ENCODE measurements at places on chromosomes 7 and 10.
A peak's percentile ranks its signal among the peaks of the same experiment; 100 is the strongest.

GRCh38 chr7:151628846-151629604, 109.3 kb upstream of the RHEB start:
- no peak for DNase-seq
- H3K27me3 ChIP-seq = no peaks in the 10 kb centered on the region
- H3K36me3 ChIP-seq = no peaks in the 10 kb centered on the region
- H3K4me1 ChIP-seq = peaks cover 11% of the 10 kb centered on the region
- no peak overlapping the region for H3K27ac ChIP-seq
- no peak overlapping the region for H3K4me3 ChIP-seq

DNA sequence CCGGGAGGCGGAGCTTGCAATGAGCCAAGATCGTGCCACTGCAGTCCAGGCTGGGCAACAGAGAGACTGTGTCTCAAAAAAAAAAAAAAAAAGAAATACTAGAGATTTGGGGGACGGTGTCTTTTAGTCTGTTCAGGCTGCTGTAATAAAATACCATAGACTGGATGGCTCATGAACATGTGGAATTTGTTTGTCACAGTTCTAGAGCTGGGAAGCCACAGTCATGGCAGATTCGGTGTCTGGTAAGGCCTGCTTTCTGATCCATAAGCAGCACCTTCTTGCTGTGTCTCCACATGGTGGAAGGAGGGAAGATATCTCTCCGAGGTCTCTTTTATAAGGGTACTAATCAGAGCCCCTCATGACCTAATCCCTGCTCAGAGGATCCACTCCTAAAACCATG, 102.7 kb upstream of the MKLN1 start:
- no peak overlapping the region for H3K4me3 ChIP-seq
- H3K36me3 ChIP-seq = no peaks in the 10 kb centered on the region
- peaks cover 19% of the 10 kb centered on the region for H3K4me1 ChIP-seq

DNA sequence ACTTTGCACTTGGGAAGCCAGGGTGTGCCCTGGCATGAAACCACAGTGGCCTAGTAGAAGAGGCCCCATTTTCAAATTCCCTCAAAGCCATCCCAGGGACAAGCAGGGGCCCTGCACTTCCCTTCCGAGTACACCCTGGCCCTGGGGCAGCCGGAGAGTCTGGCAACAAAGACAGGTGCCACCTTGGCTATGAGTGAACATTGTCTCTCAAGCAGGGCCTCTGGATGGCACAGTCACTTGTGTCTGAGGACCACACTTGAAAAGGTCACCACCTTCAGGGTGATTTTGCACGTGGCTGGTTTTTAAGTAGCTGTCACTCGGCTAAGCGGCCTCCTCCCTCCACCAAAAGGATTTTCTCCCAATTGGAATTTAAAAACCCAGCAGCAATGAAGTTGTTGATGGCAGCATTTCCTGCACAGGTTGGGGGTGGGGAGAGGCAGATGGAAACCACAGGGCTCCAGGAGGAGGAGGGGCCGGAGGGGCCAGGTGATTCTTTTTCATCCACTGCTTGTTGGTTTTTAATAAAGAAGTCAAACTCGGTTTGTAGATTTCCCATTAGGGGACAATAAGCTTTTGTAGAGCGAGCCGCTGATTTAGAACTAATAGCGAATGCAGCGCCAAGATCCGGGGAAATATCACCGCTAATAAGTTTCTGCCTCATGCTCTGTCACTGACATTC, 33.9 kb downstream of the C10orf105 start:
- no peaks in the 10 kb centered on the region for H3K36me3 ChIP-seq
- DNase-seq = no peak
- H3K4me1 ChIP-seq = no peaks in the 10 kb centered on the region
- peaks cover 4% of the 10 kb centered on the region for H3K27me3 ChIP-seq

GRCh38 chr7:158957921-158958491, 101.6 kb downstream of the DYNC2I1 start:
- no peak overlapping the region for H3K4me3 ChIP-seq
- no peak overlapping the region for H3K27ac ChIP-seq
- H3K27me3 ChIP-seq = no peaks in the 10 kb centered on the region

- DNase-seq = no peak
- no peaks in the 10 kb centered on the region for H3K4me1 ChIP-seq
- H3K27me3 ChIP-seq = no peaks in the 10 kb centered on the region
- no peaks in the 10 kb centered on the region for H3K36me3 ChIP-seq
- no peak overlapping the region for H3K4me3 ChIP-seq
Observed at GRCh38 chr7:79272938-79273337, 180.5 kb downstream of the MAGI2 start.

GRCh38 chr7:25792586-25792985, 359.4 kb upstream of the NFE2L3 start:
- no peak for DNase-seq
- H3K27ac ChIP-seq = no peak overlapping the region
- H3K27me3 ChIP-seq = no peaks in the 10 kb centered on the region
- H3K4me1 ChIP-seq = peaks cover 10% of the 10 kb centered on the region

DNA sequence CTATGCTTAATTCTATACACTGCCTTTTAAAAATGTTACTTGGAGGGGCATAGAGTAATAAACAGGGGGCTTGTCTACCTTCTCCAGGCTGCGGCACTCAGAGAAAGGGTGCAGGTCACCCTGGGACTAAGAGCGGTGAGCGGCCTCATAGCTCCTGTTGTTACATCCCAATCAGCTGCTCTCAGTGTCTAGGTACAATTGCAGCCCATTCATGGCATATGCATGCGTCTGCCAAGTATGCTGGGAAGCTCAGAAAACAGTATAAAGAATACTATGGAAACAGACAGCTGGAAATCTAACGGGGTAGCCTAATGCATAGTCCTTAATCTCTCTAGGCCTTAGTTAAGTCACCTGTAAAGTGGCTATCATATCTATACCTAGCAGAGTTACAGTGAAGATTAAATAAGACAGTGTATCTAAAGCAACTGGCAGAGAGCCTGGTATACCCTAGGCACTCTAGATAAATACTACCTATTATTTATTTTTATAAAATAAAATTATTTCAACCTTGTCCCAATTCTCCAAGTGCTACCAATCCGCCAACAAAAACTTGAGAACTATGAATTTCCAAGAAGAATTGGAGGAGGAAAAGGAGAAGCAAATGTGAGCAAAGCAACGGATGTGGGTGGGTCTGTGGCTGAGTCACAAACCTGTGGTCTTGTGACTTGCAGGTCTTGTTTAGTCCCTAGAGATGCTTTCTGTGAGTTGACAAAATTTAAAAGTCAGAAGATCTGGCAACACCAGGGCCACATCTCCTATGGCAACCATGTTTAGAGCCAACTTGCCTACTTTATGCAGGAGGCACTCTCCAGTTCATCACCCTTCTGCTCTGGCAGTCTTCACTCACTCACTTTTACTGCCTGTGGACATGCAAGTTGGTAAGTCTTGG, 183.0 kb downstream of the RAPGEF5 start:
- H3K36me3 ChIP-seq = no peaks in the 10 kb centered on the region
- H3K4me1 ChIP-seq = no peaks in the 10 kb centered on the region
- H3K27me3 ChIP-seq = no peaks in the 10 kb centered on the region
- H3K4me3 ChIP-seq = no peak overlapping the region
- DNase-seq = no peak
- no peak overlapping the region for H3K27ac ChIP-seq

DNA sequence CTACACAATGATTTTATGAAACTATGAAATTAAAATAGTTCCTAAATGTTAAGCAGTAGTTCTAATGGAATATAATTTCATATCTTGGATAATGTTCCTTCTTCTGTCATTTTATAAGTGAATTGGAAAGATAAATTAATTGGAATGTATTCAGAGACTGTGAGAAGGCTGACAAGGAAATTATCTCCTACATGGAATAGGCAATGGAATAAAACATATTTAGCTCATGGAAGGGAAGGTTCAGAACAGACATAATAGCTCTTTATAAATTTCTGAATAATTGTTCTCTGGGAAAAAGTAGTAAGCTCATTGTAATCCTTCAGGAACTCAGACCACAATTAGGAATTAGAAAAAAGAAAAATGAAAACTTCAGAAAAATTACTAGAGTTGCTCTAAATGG, 1172.3 kb upstream of the SORCS1 start:
- no peak overlapping the region for H3K4me3 ChIP-seq
- no peak overlapping the region for H3K27ac ChIP-seq
- no peaks in the 10 kb centered on the region for H3K4me1 ChIP-seq
- DNase-seq = no peak

DNA sequence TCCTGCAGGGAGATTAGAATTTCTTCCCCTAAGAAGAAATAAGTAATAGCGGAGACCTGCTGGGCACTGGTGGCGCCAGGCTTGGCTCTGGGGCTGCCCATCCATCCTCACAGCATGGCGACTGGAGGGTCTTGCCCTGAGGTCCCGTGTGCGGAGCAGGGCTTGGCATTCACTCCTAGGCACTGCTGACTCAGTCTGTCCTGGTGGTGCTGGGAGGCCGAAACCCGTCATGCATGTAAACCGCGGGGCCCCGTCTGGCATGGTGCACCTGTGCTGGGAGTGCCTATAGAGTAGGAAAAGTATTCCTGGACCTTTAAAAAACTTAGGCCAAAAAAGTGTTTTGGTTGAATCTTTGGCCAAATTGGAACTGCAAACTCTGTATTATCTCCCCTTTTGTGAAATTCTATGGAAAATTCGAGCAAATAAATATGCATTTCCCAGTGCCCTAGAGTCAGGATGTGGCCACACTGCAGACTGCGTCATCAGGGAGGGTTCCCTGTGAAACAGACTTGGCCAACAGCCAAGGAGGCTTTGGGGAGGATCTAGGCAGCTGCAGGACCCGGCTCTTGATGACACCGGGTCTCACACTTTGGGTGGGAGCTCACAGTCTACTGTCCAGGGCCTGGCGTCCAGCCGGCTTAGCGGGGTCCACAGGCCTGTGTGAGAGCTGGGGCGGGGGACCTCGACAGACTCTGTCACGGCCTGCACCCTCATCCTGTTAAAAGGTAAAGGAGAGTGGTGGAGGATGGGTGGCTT, 122.3 kb downstream of the VIPR2 start:
- H3K4me3 ChIP-seq = no peak overlapping the region
- no peak overlapping the region for H3K27ac ChIP-seq
- no peaks in the 10 kb centered on the region for H3K27me3 ChIP-seq
- DNase-seq = peak; percentile 35

- no peaks in the 10 kb centered on the region for H3K27me3 ChIP-seq
- DNase-seq = no peak
- no peak overlapping the region for H3K4me3 ChIP-seq
- H3K4me1 ChIP-seq = peaks cover 18% of the 10 kb centered on the region
- H3K36me3 ChIP-seq = no peaks in the 10 kb centered on the region
Observed at GRCh38 chr7:7793921-7794320, 75.5 kb upstream of the RPA3 start.

GRCh38 chr10:12869427-12869826, 132.1 kb downstream of the CCDC3 start:
- no peaks in the 10 kb centered on the region for H3K36me3 ChIP-seq
- H3K27me3 ChIP-seq = no peaks in the 10 kb centered on the region
- H3K27ac ChIP-seq = no peak overlapping the region
- H3K4me3 ChIP-seq = no peak overlapping the region
- DNase-seq = no peak

- no peak overlapping the region for H3K27ac ChIP-seq
- H3K27me3 ChIP-seq = peaks cover 82% of the 10 kb centered on the region
- DNase-seq = no peak
- H3K36me3 ChIP-seq = no peaks in the 10 kb centered on the region
Observed at GRCh38 chr10:101774589-101775272, 1.2 kb downstream of the FGF8 start.

- peak; percentile 58 for DNase-seq
- H3K27ac ChIP-seq = peak overlapping the region; percentile 49
- no peaks in the 10 kb centered on the region for H3K27me3 ChIP-seq
Observed at GRCh38 chr10:77939561-77940001, 13.0 kb upstream of the DLG5 start.

- H3K27ac ChIP-seq = no peak overlapping the region
- H3K36me3 ChIP-seq = no peaks in the 10 kb centered on the region
- H3K27me3 ChIP-seq = no peaks in the 10 kb centered on the region
- H3K4me3 ChIP-seq = no peak overlapping the region
- H3K4me1 ChIP-seq = no peaks in the 10 kb centered on the region
Observed at GRCh38 chr10:18238870-18239485, 98.8 kb downstream of the CACNB2 start.

DNA sequence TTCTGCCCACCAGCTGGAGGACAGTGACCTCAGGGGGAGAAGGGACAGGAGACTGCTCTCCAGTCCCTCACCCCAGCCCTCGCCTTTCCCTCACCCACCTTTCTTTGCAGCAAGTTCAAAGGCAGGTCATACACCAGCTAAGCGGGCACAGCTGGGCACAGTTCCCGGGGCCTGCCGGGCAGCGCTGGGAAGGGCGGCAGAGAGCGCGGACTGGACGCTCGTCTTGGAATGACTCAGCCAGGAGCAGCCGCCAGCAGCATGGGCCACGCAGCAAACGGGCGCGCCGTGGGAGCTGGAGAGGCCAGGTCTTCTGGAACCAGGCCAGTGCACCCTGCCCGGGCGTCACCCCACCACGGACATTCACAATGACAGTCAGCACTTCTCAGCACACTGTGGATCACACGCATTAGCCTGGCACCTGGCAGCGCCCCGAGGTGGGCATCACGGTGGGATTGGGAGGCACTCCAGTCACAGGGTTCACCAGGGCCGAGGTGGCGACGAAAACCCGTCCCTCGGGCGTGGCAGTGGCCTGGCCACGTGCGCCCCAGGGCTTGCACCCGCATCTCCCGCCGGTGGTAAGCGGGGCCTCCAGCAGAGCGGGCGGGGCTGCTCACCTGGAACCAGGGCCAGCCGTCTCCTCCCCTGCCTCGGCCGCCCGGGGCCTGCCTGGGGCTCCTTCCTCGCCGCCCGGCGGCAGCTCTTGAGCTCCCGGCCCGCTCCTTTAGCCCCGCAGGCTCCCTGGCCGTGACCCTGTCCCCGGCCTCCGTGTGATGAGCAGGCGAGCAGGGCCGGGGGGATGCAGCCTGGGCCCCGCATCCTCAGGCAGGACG, 29.0 kb upstream of the WDFY4 start:
- H3K4me1 ChIP-seq = peaks cover 5% of the 10 kb centered on the region
- peak; percentile 26 for DNase-seq
- H3K36me3 ChIP-seq = no peaks in the 10 kb centered on the region
- peak overlapping the region; percentile 38 for H3K4me3 ChIP-seq

DNA sequence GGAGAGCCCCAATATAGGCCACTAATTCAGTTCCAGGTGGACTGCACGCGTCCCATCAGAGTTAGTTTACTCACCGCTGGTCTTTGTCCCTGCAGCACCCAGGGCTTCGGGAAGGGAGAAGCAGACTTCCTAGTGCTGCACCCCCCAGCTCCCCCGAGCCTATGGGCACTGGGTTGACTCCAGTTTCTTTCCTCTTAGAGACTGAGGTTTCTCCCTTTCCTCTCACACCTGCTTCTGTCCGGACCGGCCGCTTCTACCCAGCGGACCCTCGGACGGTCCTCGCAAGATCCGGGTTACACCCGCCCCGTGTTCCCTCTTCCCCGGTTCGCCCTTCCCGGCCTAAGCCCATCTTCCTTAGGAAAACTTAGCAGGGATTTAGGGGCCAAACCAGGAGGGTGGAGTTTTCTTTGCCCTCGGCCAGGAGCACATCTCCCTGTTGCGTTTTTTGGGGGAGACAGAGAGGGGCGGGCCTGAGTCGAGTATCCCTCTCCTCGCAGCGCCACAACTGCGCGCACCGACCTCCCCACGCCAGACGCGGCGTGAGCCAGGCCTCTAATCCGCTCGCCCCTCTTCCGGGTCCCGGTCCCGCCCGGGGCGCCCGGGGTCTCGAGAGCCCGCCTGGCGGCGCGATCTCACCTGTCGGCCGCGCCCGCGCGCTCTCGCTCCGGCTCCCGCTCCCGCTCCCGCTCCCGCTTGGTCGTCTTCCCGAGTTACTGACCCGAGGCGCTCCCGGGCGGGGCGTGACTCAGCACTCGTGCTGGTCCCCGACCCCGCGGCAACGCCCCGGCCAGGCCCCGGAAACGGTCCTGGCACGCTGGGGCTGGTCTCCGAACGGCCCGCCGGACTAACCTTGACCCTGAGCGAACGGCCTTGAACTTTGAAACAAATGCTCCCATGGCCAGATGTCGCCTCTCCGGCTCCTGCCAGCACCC, at the start of gene AIFM2:
Gene AIFM2, minus strand, starts transcription at position 728 of the 932 bp plus-strand sequence. CDS start 8,741 bp downstream, outside the sequence.
- peak within 1 kb of the TSS; percentile 91 for H3K27ac ChIP-seq
- H3K4me1 ChIP-seq = peaks cover 9% of the 10 kb centered on the region
- no peaks in the 10 kb centered on the region for H3K27me3 ChIP-seq
- no peaks in the 10 kb centered on the region for H3K36me3 ChIP-seq

Measured in hepatocyte (in vitro differentiated cells).